Progenitor cell of endocrine pancreas (in vitro differentiated cells): ENCODE measurements at places on chromosomes 4 and X. TPM values are rescaled to one million over a fixed set of nuclear protein-coding genes. Genes with fewer than 3 reads are reported as not detected.
A peak's percentile ranks its signal among the peaks of the same experiment; 100 is the strongest.

- H3K27ac ChIP-seq: no peak overlapping the region
- H3K27me3 ChIP-seq: peaks cover 4% of the 10 kb centered on the region
- DNase-seq: no peak
- H3K4me3 ChIP-seq: no peak overlapping the region
- peaks cover 15% of the 10 kb centered on the region for H3K4me1 ChIP-seq
- H3K36me3 ChIP-seq: no peaks in the 10 kb centered on the region
Measured at GRCh38 chr4:139607502-139608060, 51.6 kb upstream of the SETD7 start.

GRCh38 chr4:140935254-140935653, 179.1 kb upstream of the TBC1D9 start:
- H3K27ac ChIP-seq: no peak overlapping the region
- no peak overlapping the region for H3K4me3 ChIP-seq
- H3K27me3 ChIP-seq: no peaks in the 10 kb centered on the region
- H3K36me3 ChIP-seq: peaks cover 2% of the 10 kb centered on the region
- no peak for DNase-seq

DNA sequence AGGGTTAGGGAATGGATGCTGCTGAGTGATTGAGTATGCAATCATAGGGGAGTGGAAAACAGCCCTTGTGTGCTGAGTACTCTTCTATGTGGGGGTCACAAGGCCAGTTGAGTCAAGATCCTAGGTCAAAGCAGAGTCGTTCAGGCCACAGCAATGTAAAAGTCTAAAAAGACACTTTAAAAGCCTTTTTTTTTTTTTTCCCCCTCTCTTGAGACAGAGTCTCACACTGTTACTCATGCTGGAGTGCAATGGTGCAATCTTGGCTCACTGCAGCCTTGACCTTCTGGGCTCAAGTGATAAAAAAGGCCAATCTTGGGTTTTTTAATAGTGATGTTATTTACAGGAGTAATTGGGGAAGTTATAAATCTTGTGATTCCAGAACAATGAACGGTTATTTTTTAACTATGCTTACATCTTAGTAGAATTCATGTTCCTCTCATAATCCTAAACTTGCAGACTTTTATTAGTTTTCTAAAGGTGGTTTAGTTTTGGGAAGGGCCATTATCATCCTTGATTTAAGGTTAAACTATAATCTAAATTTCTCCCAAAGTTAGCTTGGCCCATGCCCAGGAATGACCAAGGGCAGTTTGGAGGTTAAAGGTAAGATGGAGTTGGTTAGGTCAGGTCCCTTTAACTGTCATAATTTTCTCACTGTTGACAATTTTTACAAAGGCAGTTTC, 82.2 kb upstream of the BMP2K start:
- H3K4me3 ChIP-seq: no peak overlapping the region
- H3K27me3 ChIP-seq: peaks cover 3% of the 10 kb centered on the region
- H3K36me3 ChIP-seq: no peaks in the 10 kb centered on the region
- no peak for DNase-seq
- H3K27ac ChIP-seq: no peak overlapping the region
- no peaks in the 10 kb centered on the region for H3K4me1 ChIP-seq

DNA sequence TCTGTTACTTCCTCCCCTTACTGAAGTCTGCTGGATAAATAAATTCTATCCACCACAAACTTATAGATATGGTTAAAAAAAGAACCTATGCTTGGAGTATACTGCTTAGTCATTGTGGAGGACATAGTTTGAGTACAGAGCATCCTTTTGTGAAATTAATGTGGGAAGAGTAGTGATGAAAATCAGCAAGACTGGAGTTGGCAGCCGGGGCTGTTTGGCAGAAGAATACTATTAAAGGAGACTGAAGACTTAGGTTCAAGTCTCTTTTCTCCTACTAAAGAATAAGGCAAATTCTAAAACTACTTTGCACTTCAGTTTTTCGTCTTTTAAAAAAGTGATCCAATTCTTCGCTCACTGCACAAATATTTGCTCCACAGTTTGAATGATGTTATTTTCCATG, 326.6 kb upstream of the ATOH1 start:
- no peak overlapping the region for H3K4me3 ChIP-seq
- no peak for DNase-seq
- no peaks in the 10 kb centered on the region for H3K27me3 ChIP-seq
- no peak overlapping the region for H3K27ac ChIP-seq
- H3K36me3 ChIP-seq: no peaks in the 10 kb centered on the region
- H3K4me1 ChIP-seq: no peaks in the 10 kb centered on the region

GRCh38 chr4:3651267-3651845, 114.8 kb upstream of the ADRA2C start:
- H3K27ac ChIP-seq: no peak overlapping the region
- H3K36me3 ChIP-seq: no peaks in the 10 kb centered on the region
- DNase-seq: no peak
- peaks cover 44% of the 10 kb centered on the region for H3K27me3 ChIP-seq
- H3K4me3 ChIP-seq: no peak overlapping the region

DNA sequence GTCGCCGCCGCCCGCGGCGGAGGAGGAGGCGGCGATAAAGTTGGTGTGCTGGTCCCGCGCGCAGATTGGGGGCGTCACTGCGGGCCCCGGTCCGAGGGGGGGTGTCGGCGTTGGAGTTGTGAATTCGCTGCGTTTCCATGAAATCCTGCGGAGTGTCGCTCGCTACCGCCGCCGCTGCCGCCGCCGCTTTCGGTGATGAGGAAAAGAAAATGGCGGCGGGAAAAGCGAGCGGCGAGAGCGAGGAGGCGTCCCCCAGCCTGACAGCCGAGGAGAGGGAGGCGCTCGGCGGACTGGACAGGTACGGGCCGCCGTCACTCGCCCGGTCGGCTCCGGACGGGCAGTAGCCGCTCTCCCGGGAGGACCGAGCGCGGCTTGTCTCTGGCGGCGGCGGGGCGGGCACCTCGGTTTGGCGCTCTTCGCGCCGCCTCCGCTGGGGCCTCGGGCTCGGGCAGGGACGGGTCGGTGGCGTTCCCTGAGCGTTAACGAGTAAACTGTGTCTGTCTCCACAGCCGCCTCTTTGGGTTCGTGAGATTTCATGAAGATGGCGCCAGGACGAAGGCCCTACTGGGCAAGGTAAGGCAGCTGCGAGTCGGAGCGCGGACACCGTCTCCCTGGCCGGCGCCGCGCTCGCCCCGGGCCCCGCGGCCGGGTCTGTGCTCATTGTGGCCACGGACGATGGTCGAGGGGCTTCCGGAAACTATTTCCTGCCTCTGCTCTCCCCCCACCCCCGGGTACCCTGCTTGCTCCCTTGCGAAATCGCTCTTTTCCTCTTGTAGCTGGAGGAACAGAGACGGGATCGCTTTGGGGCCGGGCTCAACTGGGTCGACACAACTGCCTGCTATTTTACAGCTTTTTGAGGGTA, 658 bp downstream of the KDM6A start:
- H3K4me1 ChIP-seq: peaks cover 7% of the 10 kb centered on the region
- H3K4me3 ChIP-seq: peak overlapping the region; percentile 96
- DNase-seq: peak; percentile 13
- H3K27me3 ChIP-seq: no peaks in the 10 kb centered on the region

DNA sequence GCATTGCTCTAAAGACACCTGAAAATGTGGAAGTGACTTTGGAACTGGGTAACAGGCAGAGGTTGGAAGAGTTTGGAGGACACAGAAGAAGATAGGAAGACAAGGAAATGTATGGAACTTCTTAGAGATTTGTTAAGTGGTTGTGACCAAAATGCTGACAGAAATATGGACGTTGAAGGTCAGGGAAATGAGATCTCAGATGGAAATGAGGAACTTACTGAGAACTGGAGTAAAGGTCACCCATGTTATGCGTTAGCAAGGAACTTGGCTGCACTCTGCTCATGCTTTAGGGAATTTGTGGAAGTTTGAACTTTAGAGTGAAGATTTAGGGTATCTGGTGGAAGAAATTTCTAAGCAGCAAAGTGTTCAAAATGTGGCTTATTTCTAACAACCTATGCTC, 99.4 kb downstream of the FAM13A start:
- no peak overlapping the region for H3K27ac ChIP-seq
- no peak overlapping the region for H3K4me3 ChIP-seq
- peaks cover 12% of the 10 kb centered on the region for H3K36me3 ChIP-seq
- no peaks in the 10 kb centered on the region for H3K27me3 ChIP-seq
- DNase-seq: no peak

GRCh38 chr4:143539670-143540023, 26.1 kb downstream of the SMARCA5 start:
- no peak for DNase-seq
- H3K36me3 ChIP-seq: peaks cover 47% of the 10 kb centered on the region
- no peaks in the 10 kb centered on the region for H3K4me1 ChIP-seq
- no peak overlapping the region for H3K4me3 ChIP-seq

- no peak overlapping the region for H3K27ac ChIP-seq
- H3K4me3 ChIP-seq: no peak overlapping the region
Measured at GRCh38 chrX:31117266-31117665, 45.4 kb upstream of the FTHL17 start.

DNA sequence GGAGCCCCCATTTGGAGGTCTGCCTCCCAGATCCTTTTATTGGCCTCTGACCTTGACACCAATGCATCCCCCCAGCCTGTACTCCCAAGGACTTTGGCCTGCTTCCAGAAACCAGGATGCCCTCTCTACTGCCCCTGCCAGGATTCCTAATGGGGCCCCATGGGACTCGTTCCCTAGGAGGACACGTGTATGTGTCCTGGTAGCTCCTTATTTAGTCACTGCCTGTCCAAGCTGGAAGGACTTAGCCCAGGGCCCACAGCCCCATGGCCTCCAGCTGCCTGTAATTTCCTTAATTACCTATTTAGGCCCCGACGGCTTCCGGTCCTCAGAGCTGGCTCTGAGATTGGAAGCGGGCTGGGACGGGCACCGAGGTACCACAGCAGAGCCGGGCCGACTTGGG, 9.4 kb downstream of the ATP2B3 start:
- H3K4me1 ChIP-seq: no peaks in the 10 kb centered on the region
- no peak for DNase-seq
- H3K27ac ChIP-seq: no peak overlapping the region
- no peak overlapping the region for H3K4me3 ChIP-seq
- H3K36me3 ChIP-seq: no peaks in the 10 kb centered on the region

DNA sequence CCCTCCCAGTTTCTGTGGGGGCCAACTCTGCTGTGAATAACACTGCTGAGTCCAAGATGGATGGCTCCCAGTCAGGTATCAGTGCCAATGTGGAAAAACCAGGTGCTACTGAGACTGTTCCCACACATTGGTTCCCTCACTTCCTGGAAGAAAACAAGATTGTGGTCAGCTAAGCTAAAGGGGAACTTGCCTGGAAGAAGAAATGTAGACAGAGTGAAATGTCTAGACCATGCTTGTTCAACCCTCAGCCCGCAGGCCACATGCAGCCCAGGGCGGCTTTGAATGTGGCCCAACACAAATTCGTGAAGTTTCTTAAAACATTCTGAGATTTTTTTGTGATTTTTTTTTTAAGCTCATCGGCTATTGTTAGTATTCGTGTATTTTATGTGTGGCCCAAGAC, 28.6 kb upstream of the UTP14A start:
- no peaks in the 10 kb centered on the region for H3K4me1 ChIP-seq
- DNase-seq: no peak
- no peaks in the 10 kb centered on the region for H3K27me3 ChIP-seq
- H3K36me3 ChIP-seq: no peaks in the 10 kb centered on the region
- H3K4me3 ChIP-seq: no peak overlapping the region

GRCh38 chrX:65601530-65602220, 65.8 kb upstream of the MSN start:
- no peaks in the 10 kb centered on the region for H3K4me1 ChIP-seq
- no peaks in the 10 kb centered on the region for H3K27me3 ChIP-seq
- H3K4me3 ChIP-seq: no peak overlapping the region
- no peaks in the 10 kb centered on the region for H3K36me3 ChIP-seq

DNA sequence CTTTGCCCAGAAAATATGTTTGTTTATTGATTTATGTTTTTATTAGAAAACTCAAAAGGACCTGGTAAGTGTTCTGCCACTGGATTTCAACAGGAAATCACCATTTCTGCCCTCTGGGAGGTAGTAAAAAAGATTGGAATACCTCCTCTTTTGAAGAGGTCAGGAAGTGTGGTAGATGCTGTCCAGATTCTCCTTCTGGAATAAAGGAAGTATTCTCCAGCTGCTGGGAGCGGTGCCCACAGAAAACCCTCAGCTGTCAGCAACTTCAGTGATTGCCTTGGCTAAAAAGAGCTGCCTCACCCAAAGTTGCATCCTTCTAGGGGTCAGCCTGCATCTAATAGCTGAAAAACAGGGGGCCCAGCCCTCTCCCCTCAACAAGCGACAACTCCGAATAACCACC, 13.8 kb upstream of the ZNF674 start:
- no peaks in the 10 kb centered on the region for H3K4me1 ChIP-seq
- no peaks in the 10 kb centered on the region for H3K27me3 ChIP-seq
- no peak for DNase-seq
- no peaks in the 10 kb centered on the region for H3K36me3 ChIP-seq

MTNR1A gene
- total RNA-seq: 2.6 and 2.7 TPM in 2 replicates

DCAF4L1 gene
- 0.17 and 0.20 TPM in 2 replicates for total RNA-seq

SOD3 gene
- total RNA-seq: 5.0 and 6.2 TPM in 2 replicates

ARAF gene
- 76.8 and 77.7 TPM in 2 replicates for total RNA-seq

IL2RG gene
- 0.16 and 0.41 TPM in 2 replicates for total RNA-seq

PAGE2 gene
- not detected in 2 replicates for total RNA-seq

STPG2 gene
- 0.53 and 1.1 TPM in 2 replicates for total RNA-seq

VSIG4 gene
- not detected in 2 replicates for total RNA-seq

SLC2A9 gene
- total RNA-seq: 3.1 and 3.2 TPM in 2 replicates

TMPRSS11A gene
- total RNA-seq: not detected in 2 replicates

MTMR8 gene
- total RNA-seq: 4.8 and 6.0 TPM in 2 replicates

ENPP6 gene
- not detected in 2 replicates for total RNA-seq
